H4 (cell line): ENCODE measurements at places on chromosomes 13 and 19. TPM values are rescaled to one million over a fixed set of nuclear protein-coding genes. Genes with fewer than 3 reads are reported as not detected.

DNA sequence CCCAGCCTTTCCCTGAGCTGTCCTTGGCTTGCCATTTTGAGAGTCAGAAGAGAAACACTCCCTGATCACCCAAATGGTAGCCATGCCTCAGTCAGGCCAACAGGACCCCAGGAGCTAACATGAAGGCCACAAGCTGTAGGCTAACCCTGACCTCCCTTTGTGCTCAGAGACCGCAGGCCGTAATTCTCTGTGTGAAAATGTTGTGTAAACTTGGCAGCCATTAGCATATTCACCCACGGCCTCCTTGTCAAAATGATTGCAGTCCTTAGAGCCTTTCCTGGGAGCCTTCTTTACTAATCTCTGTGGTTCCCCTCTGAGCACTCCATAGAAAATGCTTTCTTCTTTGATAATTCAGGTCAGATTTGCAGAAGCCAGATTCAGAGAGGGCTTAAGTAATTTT is 418.9 kb downstream of the COG6 start:
- no peak for DNase-seq

DNA sequence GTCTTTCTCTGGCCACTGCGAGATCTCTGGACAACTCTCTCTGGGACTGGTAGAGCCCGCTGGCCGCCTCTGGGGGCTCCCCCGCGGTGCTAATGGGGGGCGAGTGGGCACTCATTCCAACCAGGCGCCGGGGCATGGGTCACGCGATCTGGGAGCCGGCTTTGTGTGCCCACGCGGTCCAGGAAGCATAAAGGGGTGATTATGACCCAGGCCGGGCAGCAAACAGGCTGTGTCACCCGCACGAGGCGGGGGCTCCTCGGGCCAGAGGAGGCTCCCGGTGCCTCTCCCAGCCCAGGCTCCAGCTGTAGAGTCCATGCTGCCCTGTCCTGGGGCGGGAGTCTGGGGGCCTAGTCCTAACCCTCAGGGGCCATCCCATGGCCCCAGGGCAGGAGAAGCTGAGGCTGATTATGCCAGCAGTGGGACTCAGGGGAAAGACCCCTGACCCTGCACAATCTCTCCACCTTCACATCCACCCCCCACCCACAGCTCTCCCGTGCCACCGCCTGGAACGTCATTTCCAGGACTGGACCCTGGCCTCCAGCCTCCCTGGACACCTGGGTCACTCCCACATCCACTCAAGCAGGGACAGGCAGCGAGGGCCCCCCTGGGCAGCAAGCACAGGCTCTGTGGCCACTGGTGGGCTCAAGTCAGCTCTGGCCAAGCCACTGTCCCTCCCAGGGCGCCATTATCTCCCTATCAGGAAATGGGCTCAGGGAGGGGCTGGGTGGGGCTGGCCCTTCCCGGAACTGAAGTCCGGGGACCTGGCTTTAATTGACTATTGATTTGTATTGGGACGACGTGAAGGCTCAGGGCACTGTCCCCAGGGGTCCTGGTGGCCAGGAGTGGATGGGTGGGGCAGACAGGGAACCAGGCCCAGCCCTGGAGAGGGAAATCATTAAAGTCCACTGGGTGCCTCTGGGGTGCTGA is 50.0 kb downstream of the PTPRS start:
- no peak for DNase-seq

DNA sequence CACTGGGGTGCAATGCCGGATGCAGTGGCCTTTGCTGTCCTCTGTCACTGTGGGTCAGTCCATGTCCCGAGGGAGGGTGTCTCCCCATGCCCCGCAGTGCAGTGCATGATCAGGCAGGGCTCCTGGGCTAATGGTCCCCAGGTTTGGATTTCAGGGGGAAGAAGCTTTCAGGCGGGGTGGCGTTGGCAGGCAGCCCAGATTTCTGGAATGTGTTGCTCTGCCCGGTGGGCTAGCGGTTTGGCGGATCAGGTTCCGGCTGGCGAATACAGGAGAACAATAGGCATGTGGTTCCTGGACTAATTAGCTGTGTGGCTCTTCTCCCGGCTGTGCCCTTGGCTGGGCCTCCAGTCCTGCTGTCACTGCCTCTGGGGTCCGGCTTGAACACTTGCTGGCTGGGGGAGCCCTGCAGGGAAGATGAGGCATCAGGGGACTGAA is 141.3 kb downstream of the FGF9 start:
- peak; percentile 71 for DNase-seq

DNA sequence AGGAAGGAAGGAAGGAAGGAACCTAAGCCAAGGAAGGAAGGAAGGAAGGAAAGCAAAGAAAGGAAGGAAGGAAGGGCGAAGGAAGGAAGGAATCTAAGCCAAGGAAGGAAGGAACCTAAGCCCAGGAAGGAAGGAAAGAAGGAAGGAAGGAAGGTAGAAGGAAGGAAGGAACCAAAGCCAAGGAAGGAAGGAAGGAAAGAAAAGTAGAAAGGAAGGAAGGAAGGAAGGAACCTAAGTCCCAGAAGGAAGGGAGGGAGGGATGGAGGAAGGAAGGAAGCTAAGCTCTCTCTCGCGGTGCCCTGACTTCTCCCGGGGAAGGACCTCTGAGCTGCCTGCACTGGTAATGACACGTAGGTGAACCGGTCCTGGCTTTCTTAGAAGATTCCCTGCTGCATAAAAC is 1.3 kb upstream of the RUBCNL start:
- no peak for DNase-seq

DNA sequence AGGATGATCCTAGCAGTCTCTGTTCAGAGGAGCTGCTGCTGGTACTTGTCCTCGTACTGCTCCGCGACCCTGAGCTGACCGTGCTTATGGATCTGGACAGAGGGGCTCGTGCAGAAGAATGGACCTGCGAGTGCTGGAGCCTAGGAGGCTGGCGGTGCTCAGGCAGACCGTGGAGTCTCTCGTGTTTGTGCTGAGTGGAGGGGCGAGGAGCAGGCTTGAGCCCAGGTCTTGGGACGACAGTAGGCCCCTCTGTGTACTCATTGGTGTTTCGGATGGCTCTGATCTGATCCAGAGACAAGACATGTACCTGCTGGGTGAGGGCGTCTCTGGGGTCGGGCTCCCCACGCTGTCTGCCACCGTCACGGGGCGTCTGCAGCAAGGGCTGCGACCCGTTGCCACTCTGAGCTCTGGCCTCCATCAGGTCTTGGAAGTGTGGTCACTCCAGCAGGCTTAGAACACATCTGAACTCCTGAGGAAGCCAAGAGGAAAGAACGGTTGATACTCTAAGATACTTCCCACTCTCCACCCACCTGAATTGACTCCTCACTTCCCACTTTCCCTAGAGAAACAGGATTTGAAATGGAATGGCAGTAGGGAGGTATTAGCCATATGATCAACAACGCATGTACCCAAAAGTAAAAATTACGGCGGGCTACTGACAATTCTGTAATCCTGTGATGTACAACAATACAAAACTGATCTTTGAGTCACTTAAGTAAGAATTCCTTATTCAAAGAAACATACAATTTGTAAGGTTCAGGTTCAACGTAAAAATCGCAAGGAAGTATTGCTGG is 3.4 kb downstream of the SPRY2 start:
- no peak for DNase-seq

GRCh38 chr19:355134-355533 is 10.5 kb upstream of the MIER2 start:
- no peak for DNase-seq

DNA sequence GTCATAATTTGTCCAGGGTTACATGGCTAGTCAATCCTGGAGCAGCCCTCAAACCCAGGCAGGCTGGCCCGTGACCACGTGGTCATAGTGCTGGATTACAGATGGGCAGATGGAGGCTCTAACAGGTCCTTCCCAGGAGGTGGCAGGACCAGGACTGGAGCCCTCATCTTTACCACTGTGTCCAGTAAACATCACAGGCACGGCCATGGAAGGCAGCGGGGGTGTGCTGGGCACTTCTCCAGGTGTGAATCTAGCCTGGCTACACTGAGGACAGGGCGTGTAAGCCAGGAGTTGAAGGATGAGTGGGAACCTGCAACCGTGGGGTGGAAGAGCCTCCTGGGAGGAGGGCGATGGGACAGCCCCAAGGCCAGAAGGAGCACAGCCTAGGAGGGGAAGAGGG is 6.1 kb downstream of the CIC start:
- no peak for DNase-seq

GRCh38 chr13:43375797-43376465 is 352.5 kb downstream of the DNAJC15 start:
- no peak for DNase-seq

GRCh38 chr19:28235606-28236125 is 977.3 kb downstream of the UQCRFS1 start:
- DNase-seq: no peak

DNA sequence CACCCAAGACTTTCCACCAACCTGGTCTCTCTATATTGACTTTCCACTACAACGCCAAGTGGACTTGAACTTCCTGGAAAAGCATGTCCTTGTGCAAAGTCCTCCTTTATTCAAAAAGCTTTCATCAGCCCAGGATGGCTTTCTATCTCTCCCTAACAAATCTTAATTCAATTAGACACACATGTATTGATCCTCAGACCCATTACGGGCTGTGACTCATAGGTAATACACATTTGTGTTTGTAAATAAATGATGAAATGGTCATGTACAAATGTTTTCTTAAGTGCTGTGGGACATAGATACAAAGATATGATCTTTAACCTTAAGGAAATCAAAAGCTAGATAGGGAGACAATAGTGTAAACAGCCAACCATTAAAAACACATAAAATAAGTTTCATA is 1189.7 kb downstream of the EFNB2 start:
- no peak for DNase-seq

- DNase-seq: no peak
Observed at GRCh38 chr19:38841787-38842438, 7.9 kb downstream of the HNRNPL start.

- DNase-seq: no peak
Observed at GRCh38 chr13:106493533-106494220, 41.8 kb downstream of the EFNB2 start.

DNA sequence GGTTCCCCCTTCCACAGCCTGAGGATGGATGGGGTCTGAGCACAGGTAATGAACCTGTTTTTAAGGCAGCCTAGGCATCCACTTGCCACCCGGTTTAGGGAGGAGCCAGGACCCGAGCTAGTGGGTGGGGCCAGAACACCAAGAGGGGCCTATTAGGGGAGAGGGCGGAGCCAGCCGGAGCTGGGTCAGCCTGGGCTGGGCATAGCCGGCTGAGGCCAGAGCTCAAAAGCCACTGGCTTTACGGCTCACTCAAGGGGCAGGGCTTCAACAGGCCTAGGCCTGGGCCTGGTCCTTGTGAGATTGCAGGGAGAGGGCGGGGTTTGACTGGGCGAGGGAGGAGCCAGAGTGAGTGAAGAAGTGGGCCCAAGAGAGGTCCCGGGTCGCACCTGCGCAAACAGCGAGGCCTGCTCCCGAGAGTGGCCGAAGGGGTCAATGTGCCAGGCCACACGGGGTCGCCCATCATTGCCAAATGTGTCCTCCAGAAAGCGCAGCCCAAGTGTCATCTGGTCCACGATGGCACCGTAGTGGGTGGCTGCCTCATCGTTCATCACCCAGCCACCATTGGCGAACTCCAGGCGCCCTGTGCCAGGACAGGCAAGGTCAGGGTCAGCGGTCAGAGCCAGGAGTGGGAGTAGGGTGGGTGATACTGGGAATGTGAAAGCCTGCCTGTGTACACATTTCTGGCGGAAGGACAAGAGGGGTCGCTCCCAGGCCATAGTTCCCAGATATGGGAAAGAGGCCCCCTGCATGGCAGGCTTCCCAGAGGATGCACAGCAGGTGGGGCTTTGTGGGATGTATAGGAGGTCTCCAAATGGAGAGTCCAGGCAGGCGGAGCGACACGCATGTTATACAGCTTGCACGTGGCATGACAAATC is 1.9 kb downstream of the MAN2B1 start:
- DNase-seq: no peak

DNA sequence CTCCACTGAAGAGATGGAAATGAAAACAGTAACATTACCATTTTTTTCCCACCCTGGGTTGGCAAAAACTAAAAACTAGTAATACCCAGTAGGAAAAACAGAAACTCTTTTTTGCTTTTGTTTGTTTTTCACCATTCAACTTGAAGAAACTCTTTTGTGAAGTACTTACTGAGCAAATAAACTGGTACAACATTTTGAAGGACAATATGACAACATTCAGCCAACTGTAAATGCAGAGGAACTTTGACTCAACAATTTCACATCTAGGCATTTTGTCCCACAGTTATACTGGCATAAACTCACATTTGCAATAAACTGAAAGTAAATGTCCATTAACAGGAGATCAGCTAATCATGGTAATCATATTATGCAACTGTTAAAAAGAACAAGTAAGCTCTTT is 152.5 kb downstream of the RNF17 start:
- DNase-seq: no peak

- peak; percentile 62 for DNase-seq
Observed at GRCh38 chr13:46296115-46296822, 84.5 kb downstream of the LRRC63 start.

DNA sequence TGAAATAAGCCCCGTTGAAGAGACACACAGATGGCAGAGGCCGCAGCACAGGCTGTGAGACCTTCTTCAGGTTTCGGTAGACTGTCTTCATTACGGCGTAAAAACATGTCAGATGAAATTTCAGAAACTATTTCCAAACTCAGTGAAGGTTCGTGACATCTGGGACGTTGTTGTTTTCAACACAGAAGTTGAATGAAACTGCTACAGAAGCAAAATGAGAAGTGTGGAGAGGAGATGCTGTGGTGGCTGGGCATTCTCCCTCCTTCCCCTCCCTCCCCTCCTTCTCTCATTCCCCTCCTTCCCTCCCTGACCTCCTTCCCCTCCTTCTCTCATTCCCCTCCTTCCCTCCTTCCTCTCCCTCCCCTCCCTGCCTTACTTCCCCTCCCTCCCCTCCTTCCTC is 113.6 kb downstream of the ATP11A start:
- no peak for DNase-seq

DNA sequence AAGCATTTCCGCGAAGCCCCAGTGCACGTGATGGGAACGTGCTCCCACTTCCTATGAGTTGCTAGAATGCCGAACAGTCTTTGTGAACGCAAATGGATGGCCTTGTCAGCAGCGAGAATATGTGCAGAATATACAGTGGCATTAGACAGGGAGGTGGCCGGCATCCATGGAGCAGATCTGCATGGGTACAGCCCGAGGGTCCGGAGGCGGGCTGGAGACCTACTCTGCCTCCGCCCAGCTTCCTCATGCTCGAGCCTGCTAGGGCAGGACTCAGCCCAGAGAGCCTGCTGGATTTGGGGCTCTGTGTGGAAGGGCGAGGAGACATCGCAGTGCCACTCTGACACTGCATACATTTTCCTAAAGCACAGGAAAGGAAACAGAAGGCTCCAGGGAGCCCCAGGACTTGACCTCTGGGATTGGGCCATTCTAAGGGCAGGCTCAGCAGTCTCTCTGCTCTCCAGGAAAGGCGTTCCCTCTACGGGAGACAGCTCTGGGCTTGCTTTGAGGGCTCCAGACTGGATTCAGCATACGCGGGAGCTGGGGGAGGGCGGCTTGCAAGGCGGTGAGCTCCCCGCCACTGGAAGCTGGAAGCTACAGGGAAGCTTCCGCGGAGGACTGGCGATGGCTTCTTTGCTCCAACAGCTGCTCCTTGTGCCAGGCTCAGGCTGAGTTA is 55.9 kb upstream of the UQCRFS1 start:
- DNase-seq: no peak

The PTGER1 gene
- total RNA-seq: not detected in 2 replicates

The LAIR2 gene
- total RNA-seq: not detected in 2 replicates

The C19orf18 gene
- not detected in 2 replicates for total RNA-seq

The CGB2 gene
- total RNA-seq: not detected in 2 replicates

The ATXN8OS gene
- not detected in 2 replicates for total RNA-seq

The CDX2 gene
- not detected in 2 replicates for total RNA-seq

The SYNE4 gene
- total RNA-seq: 0.60 and 0.94 TPM in 2 replicates

The RFPL4A gene
- 7.7 and 12.4 TPM in 2 replicates for total RNA-seq

The RANBP3 gene
- total RNA-seq: 54.2 and 70.6 TPM in 2 replicates

The ZNF565 gene
- 1.4 and 3.8 TPM in 2 replicates for total RNA-seq
